Peyer's patch (tissue), 4 donors: ENCODE measurements at places on chromosomes 12 and 14. TPM values are rescaled to one million over a fixed set of nuclear protein-coding genes. Genes with fewer than 3 reads are reported as not detected.

DNA sequence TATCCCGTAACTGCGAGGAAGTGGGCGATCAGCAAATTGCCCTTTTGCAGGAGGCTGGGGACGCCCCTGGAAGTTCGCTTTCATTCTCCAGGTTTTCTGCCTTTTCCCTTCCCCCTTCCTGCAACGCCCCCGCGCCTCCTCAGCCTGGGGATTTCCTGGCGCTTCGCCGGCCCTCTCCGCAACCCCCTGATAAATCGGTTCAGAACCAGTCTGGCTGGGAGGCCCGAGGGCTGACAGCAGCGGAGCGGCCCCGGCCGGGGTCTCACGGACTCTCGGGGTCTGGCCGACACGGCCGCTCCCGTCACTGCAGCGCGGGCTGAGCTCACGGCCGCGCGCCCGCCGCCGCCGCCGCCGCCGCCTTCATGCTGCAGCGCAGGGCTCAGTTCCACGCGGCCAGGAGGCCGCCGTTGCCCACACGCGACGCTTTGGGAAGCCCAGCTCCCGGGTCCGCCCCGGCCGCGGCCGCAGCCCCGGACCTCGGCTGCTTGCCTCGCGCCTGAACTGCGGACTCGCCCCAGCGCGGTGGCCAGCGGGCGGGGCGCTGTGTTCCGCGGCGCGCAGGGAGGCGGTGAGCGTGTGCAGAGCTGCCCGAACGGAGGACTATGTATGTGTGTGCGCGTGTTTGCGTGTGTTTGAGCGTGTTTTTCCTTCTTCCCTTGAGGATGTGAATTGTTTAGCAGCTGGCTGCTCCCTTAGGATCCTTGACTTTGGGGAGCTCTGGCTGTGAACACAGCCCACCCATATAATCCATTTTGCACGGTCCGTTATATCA lies at the start of gene LRFN5:
Gene LRFN5, plus strand, starts transcription at position 345 of the 772 bp plus-strand sequence.
- H3K4me3 ChIP-seq: peak within 1 kb of the TSS; percentile 48
- H3K27me3 ChIP-seq: no peaks in the 10 kb centered on the region
- peaks cover 13% of the 10 kb centered on the region for H3K4me1 ChIP-seq
- DNase-seq: no peak

GRCh38 chr12:62912644-62913043 lies 22.3 kb downstream of the PPM1H start:
- no peak overlapping the region for H3K27ac ChIP-seq
- no peaks in the 10 kb centered on the region for H3K36me3 ChIP-seq
- no peaks in the 10 kb centered on the region for H3K4me1 ChIP-seq
- no peaks in the 10 kb centered on the region for H3K27me3 ChIP-seq
- H3K4me3 ChIP-seq: no peak overlapping the region

- H3K27me3 ChIP-seq: no peaks in the 10 kb centered on the region
- H3K4me1 ChIP-seq: peaks cover 3% of the 10 kb centered on the region
These were observed 192.6 kb downstream of the CHST11 start for GRCh38 chr12:104649217-104649824.

GRCh38 chr12:47391566-47391965 lies 311.8 kb upstream of the AMIGO2 start:
- H3K27ac ChIP-seq: no peak overlapping the region
- no peak overlapping the region for H3K4me3 ChIP-seq
- H3K27me3 ChIP-seq: no peaks in the 10 kb centered on the region
- DNase-seq: peak; percentile 73

DNA sequence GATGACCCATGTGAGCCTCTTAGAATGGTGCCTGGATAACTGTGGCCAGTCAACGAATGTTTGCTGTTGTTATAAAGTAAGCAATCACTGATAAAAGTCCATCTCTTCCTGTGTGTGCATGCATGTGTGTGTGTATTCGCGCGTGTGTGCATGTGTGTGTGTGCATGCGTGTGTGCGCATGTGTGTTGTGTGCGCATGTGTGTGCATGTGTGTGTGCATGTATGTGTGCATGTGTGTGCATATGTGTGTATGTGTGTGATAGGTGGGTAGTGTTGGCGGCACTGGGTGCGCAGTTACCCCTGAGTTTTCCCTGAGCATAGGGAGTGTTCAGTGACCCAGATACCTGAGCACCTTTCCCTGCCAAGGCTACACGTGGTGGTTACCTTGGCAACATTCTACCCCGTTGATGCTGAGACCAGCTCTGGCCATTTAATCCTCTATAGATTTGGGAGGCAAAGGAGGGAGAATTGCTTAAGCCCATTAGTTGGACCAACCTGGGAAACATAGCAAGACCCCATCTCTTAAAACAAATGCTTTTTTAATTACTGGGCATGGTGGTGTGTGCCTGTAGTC lies 137.8 kb downstream of the SLC15A4 start:
- H3K36me3 ChIP-seq: no peaks in the 10 kb centered on the region
- no peaks in the 10 kb centered on the region for H3K4me1 ChIP-seq
- H3K27ac ChIP-seq: no peak overlapping the region
- no peak for DNase-seq
- H3K27me3 ChIP-seq: no peaks in the 10 kb centered on the region

- H3K36me3 ChIP-seq: no peaks in the 10 kb centered on the region
- peaks cover 11% of the 10 kb centered on the region for H3K4me1 ChIP-seq
- no peak for DNase-seq
- H3K4me3 ChIP-seq: no peak overlapping the region
- no peaks in the 10 kb centered on the region for H3K27me3 ChIP-seq
- H3K27ac ChIP-seq: no peak overlapping the region
These were observed 17.2 kb downstream of the PITPNM2 start for GRCh38 chr12:123133701-123134100.

Gene CMKLR1
- 6.3 TPM for total RNA-seq

Gene DPPA3
- total RNA-seq: not detected

Gene RNASE3
- not detected for total RNA-seq

Gene ANKS1B
- 0.88 TPM for total RNA-seq

Gene ISM2
- total RNA-seq: not detected

Gene SLC25A47
- 1.2 TPM for total RNA-seq

Gene PPP1R13B
- total RNA-seq: 30.5 TPM
